HCEC 1CT (cell line): ENCODE measurements at places on chromosomes 12 and 14.

DNA sequence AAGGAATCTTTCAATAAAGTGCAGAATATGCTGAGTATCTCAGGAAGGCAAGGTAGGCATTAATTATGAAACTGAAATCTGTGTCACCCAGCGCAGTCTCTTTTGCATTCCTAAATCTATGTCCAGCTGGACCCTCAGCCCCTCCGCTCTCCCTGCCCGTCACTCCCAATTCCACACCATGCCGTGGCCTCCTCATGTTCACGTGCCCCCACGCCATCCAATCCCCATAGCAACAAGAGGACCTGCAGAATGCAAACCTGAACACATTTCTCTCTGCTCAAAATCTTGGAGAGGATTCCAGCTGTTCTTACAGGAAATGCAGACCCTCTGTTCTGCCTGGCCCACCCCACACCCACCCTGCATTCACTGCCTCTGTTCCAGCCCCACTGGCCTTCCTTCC, 35.3 kb downstream of the KDM2B start:
- DNase-seq, result no peak

- DNase-seq, result peak; percentile 20
These were observed 52.9 kb downstream of the PEBP1 start for GRCh38 chr12:118188690-118189371.

DNA sequence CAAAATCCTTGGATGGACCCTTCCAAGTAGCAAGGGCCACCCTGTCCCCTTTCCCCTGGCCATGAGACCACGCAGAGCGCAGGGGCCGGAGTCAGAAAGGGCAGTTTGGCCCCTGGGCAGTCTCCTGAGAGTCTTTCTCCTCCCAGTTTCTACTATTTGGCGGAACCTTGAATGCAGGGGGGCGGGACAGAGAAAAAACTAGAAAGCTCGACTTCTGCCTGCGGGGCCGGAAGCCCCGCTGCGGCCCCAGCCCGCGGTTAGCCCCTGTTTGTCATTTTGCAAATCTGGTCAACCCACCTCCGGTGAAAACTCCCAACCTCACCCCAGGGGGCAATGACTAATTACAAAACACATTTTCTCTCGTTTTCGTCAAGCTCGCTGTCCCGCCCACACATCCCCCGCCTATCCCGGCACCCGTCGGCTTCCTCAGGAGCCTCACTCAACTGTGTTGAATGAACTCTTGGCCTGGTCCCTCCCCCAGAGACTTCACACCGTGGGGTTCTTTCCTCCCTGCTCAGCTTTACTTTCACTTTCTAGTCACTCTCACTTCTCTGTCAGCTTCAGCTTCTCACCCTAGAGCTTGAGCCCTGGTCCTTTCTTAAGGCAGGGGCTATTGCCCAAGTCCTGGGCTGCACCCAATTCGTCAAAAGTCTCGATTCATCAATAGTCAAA, 66.7 kb downstream of the IRF2BPL start:
- peak; percentile 93 for DNase-seq

DNA sequence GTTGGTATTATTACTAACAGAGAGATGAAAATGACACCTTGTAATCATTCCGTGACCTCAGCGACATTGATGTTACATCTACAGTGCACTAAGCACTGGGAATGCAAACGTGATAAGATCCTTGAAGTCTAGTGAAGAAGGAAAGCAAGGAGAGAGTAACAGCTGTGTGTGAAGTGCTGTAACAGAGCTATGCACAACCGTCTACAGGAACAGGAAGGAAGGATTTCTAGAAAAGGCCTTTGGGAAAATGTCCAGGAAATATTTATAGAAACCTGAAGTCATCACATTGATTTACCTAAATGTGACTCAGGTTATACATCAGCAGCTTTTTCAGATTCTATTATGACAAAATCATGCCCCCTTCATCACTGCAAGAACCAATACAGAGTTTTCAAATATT, 304.2 kb upstream of the AMIGO2 start:
- peak; percentile 35 for DNase-seq

GRCh38 chr14:96038920-96039632, at the start of gene C14orf132:
Gene C14orf132, plus strand, starts transcription at chr14:96039362. Its CDS starts 139 bp downstream, at chr14:96039501.
- DNase-seq, result peak; percentile 66

DNA sequence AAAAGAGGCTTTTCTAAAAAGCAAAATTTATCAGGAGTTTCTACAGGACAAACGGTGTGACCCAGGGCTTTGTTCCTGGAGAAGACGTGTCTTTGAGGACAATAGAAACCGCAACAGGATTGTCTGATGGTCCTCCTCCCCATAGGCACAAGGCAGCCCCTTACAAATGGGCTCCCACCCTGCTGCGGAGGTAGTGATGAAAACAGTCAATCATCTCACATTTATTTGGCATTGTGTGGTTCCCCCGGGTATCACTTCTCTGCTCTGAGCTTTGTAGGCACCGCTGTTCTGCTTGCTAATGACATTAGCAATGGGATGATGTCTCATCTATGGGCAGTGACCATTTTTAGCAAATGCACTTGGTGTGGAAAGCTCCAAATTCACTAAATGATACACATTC, 155.5 kb upstream of the TMPO start:
- DNase-seq, result no peak

DNA sequence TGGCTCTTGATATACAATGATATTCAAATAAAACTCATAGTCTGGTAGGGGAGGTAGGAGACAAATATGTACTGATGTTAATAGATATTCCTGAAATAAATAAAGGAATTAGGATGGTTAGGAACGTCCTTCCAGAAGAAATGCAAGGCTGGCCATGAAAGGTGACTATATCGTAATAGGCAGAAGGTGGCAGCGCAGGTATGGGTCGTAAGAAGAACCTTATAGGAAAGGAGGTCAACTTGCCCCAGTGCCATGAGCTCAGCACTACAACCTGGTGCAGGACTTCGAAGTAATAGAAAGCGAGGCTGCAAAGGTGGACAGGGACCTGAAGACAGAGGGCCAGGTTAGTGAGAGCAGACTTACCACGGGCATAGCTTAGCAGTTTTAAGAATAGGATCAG, 55.3 kb upstream of the FGD4 start:
- no peak for DNase-seq
